ENCODE measurements at places on chromosomes 1 and 21. TPM values are rescaled to one million over a fixed set of nuclear protein-coding genes. Genes with fewer than 3 reads are reported as not detected.
A peak's percentile ranks its signal among the peaks of the same experiment; 100 is the strongest.

DNA sequence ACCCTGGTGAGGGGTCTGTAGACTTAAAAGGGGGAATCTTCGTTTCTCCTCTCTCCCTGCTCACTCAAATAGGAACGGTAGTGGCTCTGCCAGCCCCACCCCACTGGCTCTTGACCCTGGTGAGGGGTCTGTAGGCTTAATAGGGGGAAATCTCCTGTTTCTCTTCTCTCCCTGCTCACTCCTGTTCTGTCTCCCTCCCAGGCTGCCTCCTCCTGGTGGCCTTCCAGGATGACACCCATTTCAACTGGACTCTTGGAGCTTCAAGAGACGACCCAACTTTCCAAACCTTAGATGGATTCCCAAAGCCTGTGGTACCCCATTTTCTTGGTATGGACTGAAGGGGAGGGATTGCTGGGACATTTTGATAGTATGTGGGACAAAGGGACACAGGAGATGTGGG lies 1.4 kb upstream of the EPHB2 start:
- DNase-seq: no peak

- no peak for DNase-seq
These were observed 35.2 kb upstream of the KIRREL1 start for GRCh38 chr1:157958263-157958662.

DNA sequence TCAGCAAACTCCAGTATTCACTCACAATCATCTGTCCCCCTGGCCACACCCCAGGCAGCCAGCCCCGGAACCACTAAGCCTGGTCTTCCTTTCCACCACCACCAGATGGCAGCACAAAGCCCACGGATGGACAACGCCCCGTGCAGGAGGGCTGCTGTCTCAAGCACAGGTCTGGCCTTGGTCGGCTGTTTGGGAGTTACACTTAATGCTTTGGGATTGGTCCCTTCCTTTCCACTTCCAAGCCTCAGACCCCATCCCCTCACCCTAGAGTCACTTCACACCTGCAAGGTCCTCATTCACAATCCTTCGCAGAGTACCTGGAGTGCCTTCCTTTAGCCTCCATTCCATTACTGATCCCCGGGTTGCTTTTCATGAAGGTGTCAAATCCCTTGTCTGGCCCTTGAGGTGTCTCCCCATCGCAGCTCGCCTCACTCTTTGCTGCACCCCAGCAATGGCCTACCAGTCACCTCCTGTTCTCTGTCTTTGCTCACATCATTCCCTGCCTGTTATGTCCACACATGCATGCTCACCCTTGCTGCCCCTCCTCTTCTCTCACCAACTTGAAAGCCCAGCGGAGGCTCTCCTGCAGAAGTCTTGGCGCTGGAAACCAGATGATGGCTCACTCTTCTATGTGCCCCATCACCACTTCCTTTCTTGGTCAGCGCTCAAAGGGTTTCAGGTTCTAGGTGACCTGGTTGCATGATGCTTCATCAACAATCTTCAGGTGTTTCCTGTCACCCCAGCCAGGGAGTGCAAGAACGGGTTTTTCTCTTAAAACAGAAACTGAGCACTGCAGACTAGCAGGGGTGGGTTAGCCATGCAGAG lies 24.9 kb upstream of the KCNA2 start:
- DNase-seq: peak; percentile 63

- DNase-seq: no peak
These were observed 20.8 kb downstream of the LRRC8B start for GRCh38 chr1:89545264-89546038.

- DNase-seq: no peak
These were observed 75.0 kb upstream of the MACF1 start for GRCh38 chr1:39129514-39129913.

DNA sequence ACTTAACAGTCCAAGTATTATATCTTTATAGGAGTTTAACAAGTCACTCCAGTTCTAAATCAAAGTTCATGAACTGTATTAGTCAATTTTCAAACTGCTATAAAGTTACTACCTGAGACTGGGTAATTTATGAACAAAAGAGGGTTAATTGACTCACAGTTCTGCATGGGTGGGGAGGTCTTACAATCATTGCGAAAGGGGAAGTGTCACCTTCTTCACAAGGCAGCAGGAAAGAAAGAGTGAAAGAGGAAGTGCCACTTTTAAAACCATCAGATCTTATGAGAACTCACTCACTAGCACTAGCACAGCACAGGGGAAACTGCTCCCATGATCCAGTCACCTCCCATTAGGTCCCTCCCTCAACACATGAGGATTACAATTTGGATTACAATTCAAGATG lies 70.0 kb downstream of the CLCA4 start:
- no peak for DNase-seq

DNA sequence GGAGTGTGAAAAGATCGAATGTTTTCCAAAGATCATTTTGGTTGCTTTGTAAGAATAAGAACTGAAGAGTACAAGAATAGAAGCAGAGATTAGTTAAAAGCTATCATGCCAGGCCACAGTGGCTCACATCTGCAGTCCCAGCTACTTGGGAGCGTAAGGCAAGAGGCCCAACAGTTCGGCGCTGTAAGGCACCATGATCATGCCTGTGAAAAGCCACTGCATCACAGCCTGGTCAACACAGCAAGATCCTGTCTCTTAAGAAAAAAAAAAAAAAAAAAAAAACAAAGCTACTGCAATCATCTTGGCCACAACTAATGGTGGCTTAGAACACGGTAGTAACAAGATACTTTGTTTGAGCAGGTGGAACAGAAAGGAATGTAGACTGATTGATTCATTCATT lies 116.2 kb downstream of the EIF4G3 start:
- no peak for DNase-seq

The YOD1 gene
- total RNA-seq: 12.5 TPM

The CD53 gene
- total RNA-seq: not detected

The GJB5 gene
- total RNA-seq: 18.1 TPM

The LRRC41 gene
- total RNA-seq: 66.3 TPM

The AK4 gene
- 17.6 TPM for total RNA-seq

The NBPF4 gene
- 0.70 TPM for total RNA-seq

All from PC-9 (cell line).